Stimulated activated CD4-positive, alpha-beta T cell treated with anti-CD3 and anti-CD28 coated beads, Interleukin-12 subunit alpha, Interleukin-12 subunit beta, amount 100 ng/mL, for 24 hours (primary cell): ENCODE measurements at places on chromosomes 5 and 9.
A peak's percentile ranks its signal among the peaks of the same experiment; 100 is the strongest.

DNA sequence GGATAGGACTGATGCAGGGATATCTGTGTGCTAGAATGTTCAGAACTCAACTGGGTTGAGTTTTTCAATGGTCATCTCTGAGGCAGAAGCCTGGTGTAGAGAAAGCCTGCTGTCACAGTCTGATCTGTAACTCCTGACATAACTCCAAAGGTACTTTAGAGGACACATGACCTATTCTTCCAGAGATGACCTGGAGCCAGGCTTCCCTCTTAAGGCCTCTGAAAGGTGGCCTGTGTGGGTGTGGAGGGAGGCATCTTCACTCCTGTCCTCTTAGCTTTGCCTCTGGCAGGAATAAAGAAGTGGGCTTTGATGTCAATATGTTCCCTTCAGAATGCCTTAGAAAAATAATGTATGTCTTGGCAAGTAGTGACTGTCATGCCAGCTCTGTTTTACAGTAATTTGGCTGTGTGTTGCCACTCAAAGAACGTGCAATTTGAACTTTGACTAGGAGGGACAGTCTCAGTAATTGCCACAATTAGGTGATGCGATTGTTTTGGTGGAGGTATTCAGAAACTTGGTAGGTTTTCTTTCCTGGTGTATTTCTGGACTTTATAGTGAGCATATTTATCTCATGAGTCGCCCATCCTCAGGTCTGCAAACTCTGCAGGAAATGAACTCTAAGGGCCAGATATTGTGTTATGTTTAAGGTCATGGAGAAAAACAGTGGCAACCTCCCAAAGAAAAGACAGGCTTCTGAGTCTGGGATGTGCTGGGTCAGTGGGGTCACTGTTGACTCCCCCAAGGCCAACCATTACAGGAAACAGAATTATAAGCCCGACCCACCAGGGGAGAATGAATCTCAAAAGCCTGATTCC lies 3.2 kb upstream of the C5orf63 start:
- no peak for DNase-seq

DNA sequence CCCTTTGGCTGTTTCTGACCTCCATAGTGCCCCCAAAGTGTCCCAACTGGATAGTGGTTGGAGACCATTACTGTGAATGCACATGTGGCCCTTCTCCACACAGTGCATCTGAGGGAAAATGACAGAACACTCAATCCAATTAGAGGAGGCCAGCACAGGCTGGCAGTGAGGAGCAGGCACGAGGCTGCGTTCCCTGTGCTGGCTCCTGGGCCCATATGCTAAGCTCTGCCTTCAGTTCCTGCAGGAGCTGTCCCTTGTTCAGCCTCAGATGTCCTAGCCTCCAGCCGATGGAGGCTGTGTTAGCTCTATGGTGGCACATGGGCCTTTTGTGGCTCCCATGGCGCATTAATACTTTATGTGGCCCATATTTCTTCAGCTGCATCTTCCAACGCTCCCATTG lies 35.8 kb downstream of the ALG2 start:
- no peak for DNase-seq

- DNase-seq: no peak
Measured at GRCh38 chr9:79116041-79116440, 455.7 kb upstream of the TLE4 start.

GRCh38 chr9:34206561-34206960 lies 27.7 kb downstream of the UBAP1 start:
- DNase-seq: no peak

- DNase-seq: no peak
Measured at GRCh38 chr5:151757233-151758140, 944 bp downstream of the ATOX1 start.

GRCh38 chr5:8471581-8471980 lies 602.6 kb downstream of the MTRR start:
- no peak for DNase-seq

- no peak for DNase-seq
Measured at GRCh38 chr9:111691672-111692329, 30.4 kb downstream of the GNG10 start.

GRCh38 chr9:77848897-77849296 lies 182.7 kb downstream of the GNAQ start:
- DNase-seq: no peak

- no peak for DNase-seq
Measured at GRCh38 chr5:113378514-113378913, 56.3 kb downstream of the TSSK1B start.

- no peak for DNase-seq
Measured at GRCh38 chr9:4781408-4781807, 11.3 kb upstream of the RCL1 start.

- DNase-seq: no peak
Measured at GRCh38 chr9:79885093-79885857, 313.5 kb downstream of the TLE4 start.

DNA sequence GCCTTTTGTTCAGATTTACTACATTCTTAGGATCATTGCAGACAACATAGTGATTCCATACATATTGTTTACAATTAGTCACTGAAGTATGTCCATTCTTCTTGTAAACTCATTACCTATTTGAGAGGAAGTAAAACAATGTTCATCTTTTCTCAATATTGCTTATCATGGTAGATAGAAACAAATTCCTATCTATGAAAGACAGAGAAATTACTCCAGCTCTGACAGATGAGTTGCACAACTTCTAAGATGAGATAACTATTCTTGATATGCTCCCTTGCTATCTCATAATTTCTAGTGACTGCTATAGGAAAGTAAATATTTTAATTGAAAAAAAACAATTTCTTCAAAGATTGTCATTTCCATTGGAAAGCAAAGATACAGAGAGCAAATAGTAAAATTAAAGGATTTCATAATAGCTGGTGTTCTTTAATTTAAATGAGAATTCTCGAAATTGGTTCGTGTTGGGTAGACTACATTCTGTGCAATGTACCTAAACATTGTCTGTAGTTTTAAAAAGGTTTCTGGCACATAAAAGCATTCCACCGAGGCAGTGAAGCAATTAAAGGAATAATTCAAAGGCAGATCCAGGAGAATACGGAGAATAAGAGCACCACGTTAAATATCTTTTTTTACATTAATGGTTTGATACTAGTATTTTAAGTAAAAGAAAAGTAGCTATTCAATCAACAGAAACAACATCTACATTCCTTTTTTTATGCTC lies 1029.1 kb upstream of the ACO1 start:
- DNase-seq: no peak

GRCh38 chr9:126088336-126088735 lies 238.3 kb upstream of the MVB12B start:
- DNase-seq: no peak

GRCh38 chr9:137075275-137075775 lies 2.0 kb upstream of the UAP1L1 start:
- no peak for DNase-seq

DNA sequence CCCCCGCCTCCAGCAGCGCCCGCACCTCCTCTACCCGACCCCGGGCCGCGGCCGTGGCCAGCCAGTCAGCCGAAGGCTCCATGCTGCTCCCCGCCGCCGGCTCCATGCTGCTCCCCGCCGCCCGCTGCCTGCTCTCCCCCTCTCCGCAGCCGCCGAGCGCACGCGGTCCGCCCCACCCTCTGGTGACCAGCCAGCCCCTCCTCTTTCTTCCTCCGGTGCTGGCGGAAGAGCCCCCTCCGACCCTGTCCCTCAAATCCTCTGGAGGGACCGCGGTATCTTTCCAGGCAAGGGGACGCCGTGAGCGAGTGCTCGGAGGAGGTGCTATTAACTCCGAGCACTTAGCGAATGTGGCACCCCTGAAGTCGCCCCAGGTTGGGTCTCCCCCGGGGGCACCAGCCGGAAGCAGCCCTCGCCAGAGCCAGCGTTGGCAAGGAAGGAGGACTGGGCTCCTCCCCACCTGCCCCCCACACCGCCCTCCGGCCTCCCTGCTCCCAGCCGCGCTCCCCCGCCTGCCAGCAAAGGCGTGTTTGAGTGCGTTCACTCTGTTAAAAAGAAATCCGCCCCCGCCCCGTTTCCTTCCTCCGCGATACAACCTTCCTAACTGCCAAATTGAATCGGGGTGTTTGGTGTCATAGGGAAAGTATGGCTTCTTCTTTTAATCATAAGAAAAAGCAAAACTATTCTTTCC lies 19.3 kb downstream of the CDKN2A start:
- peak; percentile 49 for DNase-seq

- no peak for DNase-seq
Measured at GRCh38 chr5:8845296-8845695, 700.6 kb downstream of the SEMA5A start.

DNA sequence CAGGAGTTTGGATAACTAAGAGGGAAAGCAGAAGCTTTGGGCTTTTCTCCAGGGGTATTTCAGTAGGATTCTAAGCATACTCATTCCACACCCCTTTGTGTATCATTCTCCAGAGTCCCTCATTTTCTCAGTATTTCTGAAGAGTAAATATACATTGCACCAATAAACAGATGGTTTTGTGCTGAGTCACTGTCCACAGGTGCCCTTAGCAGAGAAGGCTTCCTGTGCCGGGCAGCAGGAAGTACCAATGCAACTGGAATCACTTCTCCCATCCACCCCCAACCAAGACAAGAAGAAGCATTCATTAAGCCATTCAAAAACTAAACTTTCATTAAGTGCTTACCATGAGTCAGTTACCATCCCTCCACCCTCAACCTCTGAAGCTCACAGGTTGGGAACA lies 3.6 kb upstream of the CCNJL start:
- DNase-seq: no peak

DNA sequence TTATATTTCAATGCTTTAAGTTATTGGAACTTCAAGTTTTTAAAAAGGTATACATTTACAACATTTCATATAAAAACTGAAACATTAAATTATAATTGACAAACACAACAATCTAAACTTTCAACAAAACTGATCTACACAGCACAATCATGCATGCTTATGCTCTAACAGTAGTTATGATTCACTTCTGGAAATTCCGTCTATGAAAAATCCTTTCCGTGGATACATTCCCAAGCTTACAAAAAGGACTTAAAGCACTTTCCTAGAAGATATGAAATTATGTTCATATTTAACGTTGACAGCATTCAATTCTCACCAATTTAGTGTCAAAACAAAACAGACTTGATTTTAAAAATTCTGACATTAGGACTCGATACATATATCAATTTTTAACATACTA lies 3.7 kb downstream of the HNRNPH1 start:
- no peak for DNase-seq

GRCh38 chr5:31656806-31657205 lies 17.9 kb downstream of the PDZD2 start:
- no peak for DNase-seq
